ENCODE measurements at places on chromosomes 2 and 18. TPM values are rescaled to one million over a fixed set of nuclear protein-coding genes. Genes with fewer than 3 reads are reported as not detected.

The DSG2 gene
- total RNA-seq = 43.0 TPM

The BOK gene
- total RNA-seq = 2.6 TPM

The LAMA1 gene
- total RNA-seq = 0.18 TPM

The AQP12B gene
- not detected for total RNA-seq

The HOXD3 gene
- not detected for total RNA-seq

The RASGRP3 gene
- 1.2 TPM for total RNA-seq

- H3K27me3 ChIP-seq = no peaks in the 10 kb centered on the region
- H3K27ac ChIP-seq = no peak overlapping the region
- peak; percentile 3 for DNase-seq
- H3K4me1 ChIP-seq = no peaks in the 10 kb centered on the region
Measured at GRCh38 chr2:164061129-164061746, 325.4 kb upstream of the FIGN start.

- no peaks in the 10 kb centered on the region for H3K36me3 ChIP-seq
- H3K4me1 ChIP-seq = peaks cover 11% of the 10 kb centered on the region
- no peak overlapping the region for H3K27ac ChIP-seq
- peaks cover 79% of the 10 kb centered on the region for H3K27me3 ChIP-seq
- no peak for DNase-seq
Measured at GRCh38 chr2:127609031-127609751, 36.8 kb upstream of the GPR17 start.

DNA sequence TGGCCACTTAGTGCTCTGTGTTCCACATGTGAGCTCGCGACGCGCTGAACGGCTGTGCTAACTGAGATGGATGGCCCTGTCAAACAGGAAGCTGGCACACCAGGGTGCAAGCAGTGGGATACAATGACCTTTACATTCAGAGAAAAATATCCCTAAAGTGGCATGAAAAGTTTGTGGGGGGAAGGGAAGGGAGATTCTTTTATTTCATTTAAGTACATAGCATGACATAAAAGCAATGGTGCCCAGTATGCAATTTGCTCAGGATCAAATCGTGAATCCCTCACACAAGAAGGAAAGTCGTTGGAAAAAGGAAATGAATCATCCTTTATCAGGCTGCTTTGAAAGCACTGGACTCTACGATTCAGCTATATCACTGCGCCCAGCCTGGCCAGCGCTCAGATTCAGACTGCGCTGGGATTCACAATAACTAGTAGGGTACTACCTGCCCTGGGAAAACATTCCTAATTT lies 26.0 kb downstream of the SATB2 start:
- H3K27me3 ChIP-seq = no peaks in the 10 kb centered on the region
- H3K36me3 ChIP-seq = peaks cover 76% of the 10 kb centered on the region
- no peaks in the 10 kb centered on the region for H3K4me1 ChIP-seq
- no peak for DNase-seq
- no peak overlapping the region for H3K4me3 ChIP-seq

DNA sequence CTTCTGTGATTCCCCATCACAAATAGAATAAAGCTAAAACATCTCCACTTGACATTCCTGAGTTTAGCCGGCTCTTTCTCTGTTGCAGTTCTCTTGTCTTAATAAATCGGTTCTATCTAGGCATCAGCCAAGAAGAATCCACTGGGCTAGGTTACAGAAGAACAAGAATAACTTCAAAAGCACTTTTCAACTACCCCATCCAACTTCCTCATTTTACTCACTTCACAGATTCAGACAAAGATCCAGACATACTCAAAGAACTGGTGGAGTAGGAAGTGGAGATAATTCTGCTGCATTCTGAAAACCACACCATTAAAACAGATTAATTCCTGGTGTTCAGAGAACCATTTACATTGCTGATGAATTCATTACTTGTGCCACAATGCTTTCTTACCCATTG lies 9.6 kb upstream of the ALPK2 start:
- H3K27me3 ChIP-seq = no peaks in the 10 kb centered on the region
- H3K4me3 ChIP-seq = no peak overlapping the region
- no peak overlapping the region for H3K27ac ChIP-seq
- peaks cover 2% of the 10 kb centered on the region for H3K4me1 ChIP-seq

DNA sequence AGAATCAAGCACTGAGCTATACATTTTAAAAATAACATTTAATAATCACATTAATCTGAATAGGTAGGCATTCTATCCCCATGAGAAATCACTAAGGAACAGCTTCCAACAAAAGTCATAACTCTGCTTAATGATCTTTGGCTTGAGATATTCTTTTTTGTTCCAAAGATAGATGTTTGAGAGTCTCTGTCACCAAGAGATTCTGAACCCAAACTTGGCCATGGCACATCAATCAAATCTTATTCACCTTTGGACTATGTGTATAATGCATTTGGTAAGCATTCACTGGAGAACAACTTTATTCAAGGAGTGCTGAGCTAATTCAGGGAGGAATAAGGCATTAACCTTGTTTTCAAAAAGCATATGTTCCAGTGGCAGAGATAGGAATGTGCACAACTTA lies 743.3 kb downstream of the SLC4A3 start:
- no peaks in the 10 kb centered on the region for H3K36me3 ChIP-seq
- DNase-seq = no peak
- no peaks in the 10 kb centered on the region for H3K4me1 ChIP-seq

DNA sequence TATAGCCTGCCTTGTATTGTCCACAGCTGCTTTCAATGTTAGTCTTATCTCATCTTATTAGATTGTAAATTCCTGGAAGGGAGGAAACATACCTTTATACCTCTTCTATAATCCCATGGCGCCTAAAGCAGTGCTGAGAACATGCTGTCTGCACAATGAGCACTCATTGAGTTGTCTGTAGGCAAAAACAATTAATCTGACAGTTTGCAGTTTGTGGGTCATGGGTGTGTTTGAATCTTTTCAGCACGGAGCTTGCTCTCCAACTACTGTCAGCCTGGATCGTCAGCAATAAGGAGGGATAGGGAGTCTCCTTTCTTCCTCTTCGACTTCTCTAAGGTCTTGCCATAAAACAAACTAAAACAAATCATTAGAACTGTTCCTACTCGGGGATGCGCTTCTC lies 26.5 kb upstream of the GREB1L start:
- H3K36me3 ChIP-seq = no peaks in the 10 kb centered on the region
- H3K4me1 ChIP-seq = no peaks in the 10 kb centered on the region
- H3K27ac ChIP-seq = no peak overlapping the region
- no peak for DNase-seq
- no peaks in the 10 kb centered on the region for H3K27me3 ChIP-seq

DNA sequence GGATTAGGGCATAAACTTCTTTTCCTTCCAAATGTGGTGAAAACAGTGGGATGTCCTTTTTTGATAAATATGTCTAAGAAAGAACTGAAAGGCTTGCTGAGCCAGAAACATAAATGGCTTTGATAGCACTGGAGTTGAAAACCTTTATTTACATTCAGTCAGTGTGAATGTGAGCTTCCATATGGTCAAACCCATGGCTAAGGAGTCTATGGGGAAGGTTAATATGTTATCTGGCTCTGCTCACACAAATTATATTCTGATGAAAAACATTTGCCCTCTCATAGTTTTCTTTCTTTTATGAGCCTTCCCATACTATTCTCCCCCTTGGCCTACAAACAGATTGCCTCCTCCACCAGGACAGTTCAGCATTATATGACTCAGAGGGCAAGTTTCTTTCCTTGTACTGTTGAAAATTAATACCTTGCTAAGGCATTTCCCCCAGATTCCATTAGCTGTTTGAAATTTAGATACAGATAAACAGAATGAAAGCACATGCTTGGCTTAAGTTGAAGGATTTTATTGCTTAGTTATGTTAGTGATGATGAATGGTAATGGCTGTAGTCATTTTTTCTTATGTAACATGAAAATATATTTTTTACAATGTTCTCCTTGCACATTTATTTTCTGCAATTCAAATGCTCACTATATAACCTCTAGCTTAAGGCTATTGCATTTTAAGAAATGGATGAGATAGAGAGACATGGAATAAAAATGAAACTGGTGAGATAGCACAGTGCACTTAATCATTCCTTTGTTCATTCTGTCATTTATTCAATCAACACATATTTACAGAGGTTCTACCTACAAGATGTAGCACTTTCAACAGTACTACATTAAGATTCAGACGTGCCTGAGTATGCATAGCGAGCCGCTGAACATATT lies 544.1 kb downstream of the LRRTM4 start:
- no peaks in the 10 kb centered on the region for H3K36me3 ChIP-seq
- no peak overlapping the region for H3K27ac ChIP-seq

GRCh38 chr2:26099933-26100332 lies 66.0 kb downstream of the RAB10 start:
- no peak for DNase-seq
- H3K4me1 ChIP-seq = no peaks in the 10 kb centered on the region
- H3K36me3 ChIP-seq = peaks cover 79% of the 10 kb centered on the region
- no peak overlapping the region for H3K4me3 ChIP-seq

GRCh38 chr18:69648486-69648885 lies 247.8 kb downstream of the DOK6 start:
- H3K27ac ChIP-seq = no peak overlapping the region
- no peaks in the 10 kb centered on the region for H3K27me3 ChIP-seq
- H3K36me3 ChIP-seq = no peaks in the 10 kb centered on the region
- no peaks in the 10 kb centered on the region for H3K4me1 ChIP-seq

GRCh38 chr2:145682546-145683157 lies 1162.7 kb upstream of the ZEB2 start:
- H3K4me3 ChIP-seq = no peak overlapping the region
- no peaks in the 10 kb centered on the region for H3K36me3 ChIP-seq
- no peaks in the 10 kb centered on the region for H3K4me1 ChIP-seq
- no peak overlapping the region for H3K27ac ChIP-seq
- DNase-seq = no peak
